ENCODE measurements at places on chromosomes 5 and 9.

GRCh38 chr5:41416336-41416735 is 94.1 kb downstream of the PLCXD3 start:
- no peak for DNase-seq

GRCh38 chr9:78097541-78097940 is 65.9 kb upstream of the GNAQ start:
- DNase-seq: no peak

- no peak for DNase-seq
These were observed 40.7 kb upstream of the ATP6V1G1 start for GRCh38 chr9:114546851-114547250.

- DNase-seq: no peak
These were observed 67.3 kb downstream of the CRB2 start for GRCh38 chr9:123423311-123423640.

- no peak for DNase-seq
These were observed 58.2 kb downstream of the DRD1 start for GRCh38 chr5:175385691-175386362.

DNA sequence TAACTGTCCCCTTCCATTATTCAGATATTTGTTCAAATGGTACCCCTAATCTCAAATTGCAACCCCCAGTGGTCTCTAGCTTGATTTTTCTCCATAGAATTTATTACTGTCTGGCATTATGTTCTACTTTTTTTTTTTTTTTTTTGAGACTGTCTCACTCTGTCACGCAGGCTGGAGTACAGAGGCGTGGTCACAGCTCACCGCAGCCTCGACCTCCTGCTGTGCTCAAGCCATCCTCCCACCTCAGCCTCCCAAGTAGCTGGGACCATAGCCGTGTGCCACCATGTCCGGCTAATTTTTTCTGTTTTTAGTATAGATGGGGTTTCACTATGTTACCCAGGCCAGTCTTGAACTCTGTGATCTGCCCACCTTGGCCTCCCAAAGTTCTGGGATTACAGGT is 2.0 kb upstream of the REEP5 start:
- DNase-seq: no peak

DNA sequence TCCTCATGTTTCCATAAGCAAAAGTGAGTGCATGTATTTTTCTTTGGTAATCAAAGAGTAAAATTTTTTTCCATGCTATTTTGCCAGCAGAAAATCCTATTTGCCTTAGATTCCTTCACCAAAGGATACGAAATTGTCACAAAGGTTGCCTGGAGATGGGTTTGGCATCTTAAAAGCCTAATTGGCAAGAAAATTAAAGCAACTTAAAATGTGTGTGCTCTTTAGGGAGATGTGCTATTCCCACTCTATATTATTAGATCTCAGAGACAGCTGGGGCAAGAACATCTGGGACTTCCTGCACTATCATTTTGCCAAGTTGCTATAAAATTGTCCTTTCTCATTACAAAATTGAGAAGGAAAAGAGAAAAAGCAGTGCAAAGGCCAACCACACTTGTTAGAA is 146.1 kb downstream of the PLCXD3 start:
- no peak for DNase-seq

- DNase-seq: peak; percentile 75
These were observed 10.5 kb downstream of the HABP4 start for GRCh38 chr9:96460470-96460869.

- DNase-seq: no peak
These were observed 23.8 kb downstream of the CAMSAP1 start for GRCh38 chr9:135883410-135884089.

DNA sequence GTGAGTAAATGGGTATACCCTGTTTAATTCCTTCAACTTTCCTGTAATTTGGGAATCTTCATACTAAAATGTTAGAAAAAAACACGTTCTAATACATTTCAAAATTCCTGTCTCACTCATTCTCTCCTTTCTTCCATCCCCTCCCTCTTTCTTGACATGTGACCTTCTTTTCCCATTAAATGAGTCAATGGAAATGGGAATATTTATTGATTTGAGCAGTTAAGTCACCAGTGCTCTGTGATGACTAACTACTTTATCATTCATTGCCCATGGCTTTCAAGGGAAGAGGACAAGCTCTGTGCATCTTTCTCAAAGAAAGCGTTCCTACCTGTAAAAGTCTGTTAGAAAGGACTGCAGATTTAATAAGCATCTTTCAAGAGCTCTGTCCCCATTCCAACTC is 144.4 kb upstream of the MAP3K1 start:
- no peak for DNase-seq

DNA sequence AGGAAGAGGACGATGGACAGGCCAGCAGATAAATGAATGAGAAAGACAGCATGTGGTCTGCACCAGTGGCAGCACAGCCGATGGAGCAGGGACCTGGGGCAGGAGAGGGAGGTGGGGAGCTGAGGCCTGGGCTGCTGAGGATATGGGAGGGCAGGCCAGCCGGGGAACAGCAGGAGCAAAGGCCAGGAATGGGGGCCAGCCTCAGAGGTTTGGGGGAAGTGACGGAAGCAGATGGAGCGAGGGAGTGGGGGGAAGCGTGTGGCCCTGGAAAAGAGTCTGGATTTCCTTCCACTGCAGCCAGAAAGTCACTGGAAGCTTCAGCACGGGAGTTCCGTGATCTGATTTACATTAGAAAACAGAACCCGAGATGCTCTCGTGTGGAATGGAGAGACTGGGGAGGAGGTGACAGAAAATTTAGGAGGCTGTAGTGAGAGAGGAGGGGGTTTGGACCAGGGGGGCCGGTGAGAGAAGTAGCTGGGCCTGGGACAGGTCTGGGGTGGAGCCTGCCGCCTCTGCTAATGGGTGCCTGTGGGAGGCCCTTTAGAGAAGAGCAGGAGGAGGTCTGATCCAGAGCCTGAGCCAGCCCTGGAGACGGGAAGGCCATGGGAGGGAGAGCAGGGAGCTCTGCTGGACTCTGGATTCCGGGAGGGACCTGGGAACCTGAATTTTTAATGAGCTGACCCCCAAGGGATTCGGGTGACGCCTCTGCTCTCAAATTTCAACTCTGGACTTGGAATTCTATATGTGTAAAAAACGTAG is 65.4 kb downstream of the TSPAN17 start:
- DNase-seq: no peak

GRCh38 chr5:134000091-134000511 is 4.7 kb downstream of the VDAC1 start:
- DNase-seq: no peak

- no peak for DNase-seq
These were observed at the start of gene GRIN1 for GRCh38 chr9:137138722-137139467. Gene GRIN1 (plus strand): TSS chr9:137139154. CDS start chr9:137139487, 333 bp downstream.

DNA sequence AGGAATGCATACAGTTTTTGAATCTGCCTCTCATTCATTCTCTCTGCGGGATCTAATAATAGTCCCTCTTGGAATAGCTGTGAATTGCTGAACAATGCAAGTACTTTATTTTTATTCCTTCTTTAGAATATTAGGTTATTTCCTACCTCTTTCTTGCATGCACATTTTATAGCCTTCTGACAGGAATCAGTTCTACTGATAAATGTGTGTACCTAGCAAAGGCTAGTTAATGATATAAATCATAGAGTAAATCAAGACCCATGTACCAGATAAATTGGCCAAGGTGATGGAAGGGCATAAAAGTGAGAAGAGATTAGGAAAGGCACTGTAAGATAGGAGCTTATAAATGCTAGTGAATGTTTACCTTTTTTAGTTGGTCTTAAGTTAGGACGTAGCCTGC is 19.2 kb upstream of the UGCG start:
- no peak for DNase-seq

DNA sequence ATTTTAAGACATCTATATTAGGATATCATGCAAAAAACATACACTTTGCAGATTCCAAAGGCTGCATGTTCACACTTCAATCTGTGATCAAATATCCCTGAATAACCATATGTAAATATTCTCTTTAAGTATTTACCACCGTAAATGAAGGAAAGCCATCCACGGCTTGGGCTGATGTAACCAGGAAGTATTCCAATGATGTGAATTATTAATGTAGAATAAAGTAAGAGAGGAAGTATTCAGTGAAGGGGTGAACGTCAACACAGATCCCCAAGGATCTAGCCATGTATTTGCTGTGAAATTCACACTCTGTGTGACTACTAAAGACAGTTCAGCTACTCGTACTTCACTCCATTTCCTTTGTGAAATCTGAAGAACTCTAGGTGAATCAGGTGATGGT is 75.2 kb downstream of the CDH6 start:
- DNase-seq: no peak

- DNase-seq: no peak
These were observed 1.3 kb downstream of the PTCH1 start for GRCh38 chr9:95515272-95516113.

- peak; percentile 89 for DNase-seq
These were observed 23.7 kb upstream of the TAS2R1 start for GRCh38 chr5:9653811-9654210.

DNA sequence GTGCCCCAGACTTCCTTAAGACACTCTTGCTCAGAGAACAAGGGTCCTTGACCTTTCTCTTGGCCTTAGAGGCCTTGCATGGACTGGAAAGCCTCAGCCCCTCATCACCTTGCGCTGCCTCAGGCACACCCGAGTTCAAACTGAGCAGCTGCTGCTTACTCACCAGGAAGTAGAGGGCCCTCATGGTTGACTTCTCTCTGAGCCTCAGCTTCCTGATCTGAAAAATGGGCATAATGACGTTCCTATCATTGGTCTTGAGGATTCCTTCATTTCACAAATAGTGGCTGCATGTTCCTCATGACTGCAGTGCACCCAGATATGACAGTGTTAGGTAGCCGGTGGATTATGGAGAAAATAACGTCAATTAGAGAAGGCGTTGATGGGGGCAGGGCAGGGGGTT is 28.6 kb downstream of the IER5L start:
- DNase-seq: no peak

DNA sequence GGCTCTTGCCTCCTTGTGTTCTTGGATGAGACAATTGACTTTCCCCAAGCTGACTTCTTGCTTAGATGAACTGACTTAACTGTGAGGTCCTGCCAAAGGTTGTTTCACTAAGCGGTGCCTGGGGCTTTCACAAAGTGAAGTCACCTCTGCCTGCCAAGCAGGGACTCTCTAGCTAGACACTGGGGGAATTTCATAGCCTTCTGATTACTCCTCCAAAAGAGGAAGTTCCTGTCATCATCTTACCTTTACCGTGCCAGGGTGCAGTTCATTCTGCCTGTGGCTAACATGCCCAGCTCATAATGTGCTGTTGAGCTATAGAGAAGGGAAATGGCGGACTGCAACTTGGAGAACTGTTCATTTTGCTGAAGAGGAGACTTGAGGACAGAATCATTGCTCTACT is 472.0 kb upstream of the WWC1 start:
- DNase-seq: no peak

- DNase-seq: no peak
These were observed 41.5 kb downstream of the HACD4 start for GRCh38 chr9:20989923-20990341.

DNA sequence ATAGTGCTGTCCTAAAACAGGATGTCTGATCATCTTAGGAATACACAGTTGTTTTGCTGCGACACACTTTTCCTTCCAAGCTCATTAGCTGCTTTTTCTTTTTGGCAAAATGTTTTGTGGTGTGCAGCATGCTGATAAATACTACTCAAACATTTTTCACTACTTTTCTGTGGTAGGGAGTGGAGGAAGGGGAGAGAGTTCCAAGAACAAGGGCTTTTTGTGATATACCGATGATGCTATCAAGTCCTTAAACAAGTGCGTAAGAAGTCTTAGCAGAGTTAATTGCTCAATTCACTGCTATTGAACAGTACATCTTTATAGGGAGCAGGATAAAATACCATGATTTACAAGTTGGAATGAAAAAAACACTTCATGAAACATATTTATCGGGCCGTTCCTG is 23.6 kb upstream of the TEK start:
- DNase-seq: no peak

- DNase-seq: no peak
These were observed 1.2 kb upstream of the NSD1 start for GRCh38 chr5:177132136-177133095.

GRCh38 chr5:120306303-120306702 is 157.8 kb upstream of the PRR16 start:
- DNase-seq: no peak

GRCh38 chr5:78591972-78592700 is 56.4 kb downstream of the LHFPL2 start:
- no peak for DNase-seq

DNA sequence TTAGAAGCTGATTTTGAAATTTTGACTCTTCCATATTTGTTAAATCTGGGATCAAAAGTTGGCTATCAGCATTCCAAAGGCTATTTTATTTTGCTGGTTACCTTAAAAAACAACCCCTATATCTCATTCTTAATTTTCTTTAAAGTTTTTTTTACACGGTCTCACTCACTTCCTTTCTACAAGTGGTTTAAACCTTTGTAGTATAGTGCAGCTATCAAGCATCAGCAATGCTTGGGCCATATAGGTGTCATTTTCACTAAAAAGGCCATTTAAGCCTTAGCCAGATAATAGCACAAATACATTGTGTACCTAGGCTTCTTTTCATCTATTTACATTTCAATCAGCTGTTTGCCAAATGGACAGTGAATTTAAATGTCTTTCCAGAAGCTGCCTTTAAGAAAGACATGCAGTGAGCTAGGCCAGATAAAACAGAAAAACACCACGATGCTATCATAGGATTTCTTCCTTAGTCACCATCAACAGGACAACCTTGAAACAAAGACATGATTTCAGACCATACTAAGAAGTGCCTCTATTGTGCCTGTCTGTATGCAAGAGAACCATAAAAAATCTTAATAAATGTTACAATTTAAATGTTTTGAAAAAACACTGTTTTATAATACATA is 104.2 kb downstream of the RAPGEF6 start:
- DNase-seq: no peak

DNA sequence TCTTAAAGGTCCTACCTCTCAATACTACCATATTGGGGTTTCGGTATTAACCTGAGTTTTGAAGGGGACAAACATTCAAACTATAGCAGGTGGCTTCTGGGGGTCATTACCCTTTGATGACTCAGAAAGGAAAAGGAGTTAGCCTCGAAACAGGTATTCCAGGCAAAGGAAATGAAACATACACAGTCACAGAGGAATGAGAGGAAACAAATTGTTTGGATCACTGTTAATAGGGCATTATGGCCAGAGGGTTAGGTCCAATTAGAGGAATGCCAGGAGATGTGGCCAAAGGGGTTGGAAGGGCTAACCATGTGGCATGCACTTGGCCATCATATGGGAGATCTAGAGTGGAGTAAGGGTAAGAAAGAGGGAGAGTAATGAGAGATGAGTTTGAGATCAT is 23.9 kb upstream of the NIM1K start:
- DNase-seq: no peak

- no peak for DNase-seq
These were observed 15.1 kb upstream of the ISOC1 start for GRCh38 chr5:129079496-129079895.

DNA sequence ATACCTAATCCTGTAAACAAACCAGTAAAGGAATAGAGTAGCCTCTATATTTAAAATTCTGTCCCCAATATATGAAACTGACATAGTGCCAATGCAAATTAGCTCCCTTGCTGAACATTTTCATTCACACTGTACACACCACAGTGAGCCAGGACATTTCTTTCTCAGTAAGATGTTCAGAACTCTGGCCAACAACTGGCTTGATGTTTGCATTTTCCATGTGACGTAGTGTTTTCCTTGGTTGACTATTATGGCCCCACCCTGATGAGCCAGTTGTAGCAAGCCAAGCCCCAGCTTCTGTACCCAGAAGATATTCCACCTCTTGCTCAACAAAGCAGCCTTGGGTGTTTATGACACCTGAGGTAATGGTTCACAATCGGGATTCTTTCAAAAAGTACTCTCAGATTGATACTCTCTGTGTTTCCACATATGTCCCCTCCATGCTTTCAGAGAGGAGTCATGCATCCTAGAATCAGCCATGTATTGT is 17.7 kb upstream of the ANXA1 start:
- DNase-seq: peak; percentile 41

GRCh38 chr9:87305151-87305550 is 192.5 kb upstream of the DAPK1 start:
- no peak for DNase-seq

GRCh38 chr9:78031893-78032729 is 500 bp upstream of the GNAQ start:
- DNase-seq: peak; percentile 98

Measured in fibroblast of gingiva (primary cell).